Activated CD4-positive, alpha-beta T cell treated with anti-CD3 and anti-CD28 coated beads, Interleukin-2, amount 10 ng/mL, durations not matched to agents 24 days and 14 days (primary cell): ENCODE measurements at places on chromosomes 4 and X. TPM values are rescaled to one million over a fixed set of nuclear protein-coding genes. Genes with fewer than 3 reads are reported as not detected.

GRCh38 chr4:122665161-122665929 is 44.5 kb upstream of the IL21 start:
- H3K27ac ChIP-seq = peak overlapping the region; percentile 94
- peak overlapping the region; percentile 59 for H3K4me3 ChIP-seq
- H3K27me3 ChIP-seq = no peaks in the 10 kb centered on the region
- peaks cover 6% of the 10 kb centered on the region for H3K36me3 ChIP-seq
- DNase-seq = no peak

DNA sequence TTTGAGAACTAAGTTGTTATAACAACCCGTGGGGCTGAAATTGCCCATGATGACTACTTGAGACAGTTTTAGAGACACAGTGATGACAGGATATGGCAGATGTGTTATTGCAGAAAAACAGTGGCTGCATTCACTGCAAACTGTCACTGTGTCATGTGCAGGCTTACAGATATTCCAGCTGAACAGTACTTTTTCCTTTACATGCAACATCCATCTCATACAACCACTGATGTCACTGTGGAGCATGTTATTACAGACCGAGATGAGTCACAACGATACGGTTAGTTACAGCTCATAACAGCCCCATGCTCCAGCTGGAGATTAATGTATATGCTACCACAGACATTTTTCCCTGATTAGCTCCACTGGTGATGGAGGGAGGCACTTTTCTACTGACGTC is 207.4 kb downstream of the TMA16 start:
- no peaks in the 10 kb centered on the region for H3K27me3 ChIP-seq
- H3K36me3 ChIP-seq = no peaks in the 10 kb centered on the region
- no peak for DNase-seq
- no peak overlapping the region for H3K27ac ChIP-seq
- no peak overlapping the region for H3K4me3 ChIP-seq
- H3K4me1 ChIP-seq = no peaks in the 10 kb centered on the region

DNA sequence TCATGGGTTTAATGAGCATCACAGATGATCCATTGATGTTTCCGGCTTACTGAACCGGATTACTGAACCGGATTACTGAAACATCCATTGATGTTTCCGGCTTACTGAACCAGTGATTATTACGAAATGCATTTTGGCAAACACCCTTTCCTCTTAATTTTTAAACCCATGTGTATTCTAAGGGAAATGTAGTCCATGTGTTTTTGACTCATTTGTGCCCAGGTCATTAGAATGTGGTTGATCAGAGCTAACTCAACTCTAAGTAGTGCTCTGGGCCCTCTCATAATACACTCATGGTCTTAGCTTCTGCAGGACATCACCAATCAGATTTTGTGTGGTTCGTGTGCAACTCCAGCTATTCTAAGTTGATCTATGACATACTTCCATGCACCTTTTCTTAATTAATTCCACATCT is 141.6 kb downstream of the SPATA18 start:
- no peaks in the 10 kb centered on the region for H3K4me1 ChIP-seq
- H3K36me3 ChIP-seq = no peaks in the 10 kb centered on the region
- DNase-seq = no peak
- H3K27me3 ChIP-seq = no peaks in the 10 kb centered on the region
- no peak overlapping the region for H3K27ac ChIP-seq

DNA sequence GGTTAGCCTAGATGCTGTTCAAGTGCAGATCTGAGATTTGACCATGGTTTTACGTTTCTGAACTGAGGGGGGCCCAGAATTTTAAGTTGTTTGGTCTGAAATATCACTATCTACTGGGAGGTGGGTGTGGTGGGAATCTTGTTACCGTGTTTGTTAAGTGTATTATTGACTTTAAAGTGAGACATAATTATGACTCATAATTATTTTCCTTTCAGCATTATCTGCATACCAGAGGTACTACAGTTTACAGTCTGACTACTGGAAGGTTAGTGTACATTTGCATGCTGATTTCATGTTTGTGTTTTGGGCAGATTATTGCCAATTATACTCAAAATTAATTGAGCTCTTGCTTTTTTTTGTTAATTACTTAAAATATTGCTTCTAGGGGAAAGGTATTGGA is 101.5 kb downstream of the KDM6A start:
- H3K4me3 ChIP-seq = no peak overlapping the region
- no peak for DNase-seq
- peaks cover 39% of the 10 kb centered on the region for H3K36me3 ChIP-seq
- peaks cover 9% of the 10 kb centered on the region for H3K4me1 ChIP-seq
- no peaks in the 10 kb centered on the region for H3K27me3 ChIP-seq

GRCh38 chrX:110442635-110443034 is 84.0 kb downstream of the RTL9 start:
- H3K4me1 ChIP-seq = no peaks in the 10 kb centered on the region
- H3K4me3 ChIP-seq = no peak overlapping the region
- no peaks in the 10 kb centered on the region for H3K36me3 ChIP-seq
- H3K27me3 ChIP-seq = peaks cover 9% of the 10 kb centered on the region
- no peak overlapping the region for H3K27ac ChIP-seq

IL15 gene
- 0.86 and 0.92 TPM in 2 replicates for total RNA-seq

AWAT2 gene
- total RNA-seq = not detected in 2 replicates

HSFX4 gene
- 0.17 TPM in 1 of 2 replicates, not detected in the other for total RNA-seq

ADAD1 gene
- total RNA-seq = not detected in 2 replicates

ARSJ gene
- total RNA-seq = not detected in 2 replicates
